Myocyte (in vitro differentiated cells): ENCODE measurements at places on chromosomes 1 and 21.

DNA sequence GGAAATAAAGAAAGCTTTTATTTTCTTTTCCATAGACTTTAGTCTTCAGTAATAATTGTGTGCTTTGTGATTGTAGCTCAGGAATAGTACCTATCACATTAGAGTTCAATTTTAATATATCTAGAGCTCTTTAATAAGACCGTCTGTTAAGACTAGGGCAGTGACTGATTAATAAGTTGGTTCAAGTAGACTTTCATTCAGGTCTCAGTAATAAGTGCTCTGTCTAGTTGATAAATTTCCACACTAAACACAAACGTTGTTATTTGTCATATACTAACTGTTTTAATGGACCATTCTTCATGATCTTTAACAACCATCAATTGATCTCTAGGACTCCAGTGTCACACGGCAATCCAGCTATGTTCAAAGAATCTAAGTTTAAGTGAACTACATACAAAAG is 474.5 kb upstream of the ADGRL2 start:
- DNase-seq: no peak

DNA sequence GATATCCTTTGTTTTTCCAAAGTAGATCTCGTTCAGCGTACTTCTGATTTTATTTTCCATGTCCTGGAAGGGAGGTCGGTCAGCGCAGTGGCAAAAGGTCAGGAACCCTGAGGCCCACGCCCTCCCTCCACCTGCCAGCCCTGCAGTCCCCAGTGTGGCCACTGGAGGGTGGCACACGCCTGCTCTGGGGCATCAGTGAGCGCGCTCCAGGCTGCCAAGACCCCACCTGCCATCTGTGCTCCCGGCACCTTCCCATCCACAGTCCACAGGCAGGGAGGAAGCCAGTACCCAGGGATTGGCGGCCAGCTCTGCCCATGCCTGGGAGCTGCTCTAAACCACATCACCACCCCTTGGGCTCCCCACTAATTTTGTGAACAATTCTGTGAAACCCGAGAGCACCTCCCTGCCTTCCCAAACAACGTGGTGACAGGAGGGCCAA is 32.3 kb downstream of the SLC66A1 start:
- DNase-seq: peak; percentile 88

DNA sequence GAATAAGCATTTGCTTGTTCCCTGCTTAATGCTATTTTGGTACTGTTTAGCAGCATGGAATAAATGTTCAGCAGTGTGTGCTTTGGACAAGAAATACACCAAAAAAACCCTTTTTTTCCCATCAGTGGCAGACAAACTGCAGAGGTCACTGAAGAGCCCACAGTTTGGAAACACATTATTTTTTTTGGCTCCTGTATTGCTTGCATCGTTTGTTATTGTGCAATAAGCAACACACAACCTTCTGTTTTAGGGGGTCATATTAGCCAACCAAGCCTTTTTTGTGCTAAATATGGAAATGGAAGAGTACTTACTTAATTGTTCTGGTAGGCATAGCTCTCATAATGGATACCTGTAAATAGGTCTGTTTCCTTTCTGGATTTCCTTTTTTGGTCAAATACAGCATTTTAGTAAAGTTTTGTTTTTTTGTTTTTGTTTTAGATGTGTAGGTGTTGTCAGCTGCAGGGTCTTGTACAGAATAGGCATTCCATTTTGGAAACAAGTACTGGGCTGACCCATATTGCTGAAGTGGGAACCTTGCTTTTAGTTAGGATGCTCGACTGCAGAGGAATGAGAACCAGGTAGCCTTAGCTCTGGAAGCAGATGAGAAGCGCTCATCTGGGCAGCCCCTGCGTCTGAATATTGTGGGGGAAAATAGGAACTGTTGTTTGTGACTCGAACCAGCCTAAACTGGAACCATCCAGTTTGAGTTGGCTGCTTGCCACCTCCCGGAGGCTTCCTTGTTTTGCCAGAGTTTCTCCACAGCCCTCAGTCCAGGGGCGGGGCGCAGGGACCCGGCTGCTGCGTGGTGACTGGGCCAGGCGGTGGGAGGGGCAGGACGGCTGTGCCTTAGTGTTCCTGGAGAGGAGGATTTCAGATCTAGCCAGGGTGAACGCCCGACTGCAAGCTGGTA is 38.4 kb downstream of the SPEN start:
- peak; percentile 95 for DNase-seq

DNA sequence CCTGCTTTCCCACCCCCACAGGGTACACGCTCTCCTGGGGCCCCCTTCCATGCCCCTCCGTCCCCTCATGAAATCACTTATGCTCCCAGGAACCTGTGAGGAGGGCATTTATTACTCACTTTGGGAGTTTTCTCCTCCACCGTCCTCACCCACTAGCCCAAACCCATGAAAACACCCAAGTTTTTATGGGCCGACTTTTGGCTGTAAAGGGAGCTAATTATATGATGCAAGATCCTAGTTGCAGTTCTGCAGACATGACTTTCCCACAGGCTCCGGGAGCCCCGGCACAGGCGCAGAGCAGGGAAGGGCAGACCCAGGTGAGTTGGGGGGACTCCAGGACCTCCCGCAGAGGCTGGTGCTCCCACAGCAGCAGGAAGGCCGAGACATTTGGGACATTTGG is 29.7 kb downstream of the EPHA2 start:
- no peak for DNase-seq

DNA sequence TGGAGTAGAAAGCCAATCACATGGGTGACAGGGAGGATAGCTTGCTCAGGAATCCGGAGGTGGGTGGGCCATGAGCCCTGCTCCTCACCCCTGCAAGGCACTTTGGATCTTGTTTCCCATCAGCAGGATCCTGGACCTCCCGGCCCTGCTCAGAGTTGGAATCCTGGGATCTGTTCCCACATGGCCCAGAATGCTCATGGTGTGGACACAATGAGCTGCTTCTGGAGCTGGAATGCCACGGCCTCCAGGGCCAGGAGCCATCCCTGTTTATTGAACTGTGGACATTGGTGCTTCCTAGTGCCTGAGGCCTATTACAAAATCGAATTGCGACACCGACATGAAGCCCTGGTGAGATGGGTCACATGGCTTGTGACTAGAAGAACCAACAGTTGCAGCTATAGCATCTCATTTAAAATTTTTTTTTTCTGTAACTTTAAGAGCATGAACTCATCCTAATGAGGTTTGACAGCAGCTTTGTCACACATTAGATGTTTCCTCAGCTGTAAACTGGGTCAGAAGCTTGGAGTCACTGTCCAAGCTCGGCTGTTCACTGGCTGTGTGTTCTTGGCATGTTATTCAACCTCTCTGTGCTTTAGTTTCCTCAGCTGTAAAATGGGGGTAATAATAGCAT is 40.4 kb upstream of the GOLT1A start:
- DNase-seq: no peak

GRCh38 chr1:9701665-9702064 is 50.1 kb downstream of the PIK3CD start:
- DNase-seq: no peak

DNA sequence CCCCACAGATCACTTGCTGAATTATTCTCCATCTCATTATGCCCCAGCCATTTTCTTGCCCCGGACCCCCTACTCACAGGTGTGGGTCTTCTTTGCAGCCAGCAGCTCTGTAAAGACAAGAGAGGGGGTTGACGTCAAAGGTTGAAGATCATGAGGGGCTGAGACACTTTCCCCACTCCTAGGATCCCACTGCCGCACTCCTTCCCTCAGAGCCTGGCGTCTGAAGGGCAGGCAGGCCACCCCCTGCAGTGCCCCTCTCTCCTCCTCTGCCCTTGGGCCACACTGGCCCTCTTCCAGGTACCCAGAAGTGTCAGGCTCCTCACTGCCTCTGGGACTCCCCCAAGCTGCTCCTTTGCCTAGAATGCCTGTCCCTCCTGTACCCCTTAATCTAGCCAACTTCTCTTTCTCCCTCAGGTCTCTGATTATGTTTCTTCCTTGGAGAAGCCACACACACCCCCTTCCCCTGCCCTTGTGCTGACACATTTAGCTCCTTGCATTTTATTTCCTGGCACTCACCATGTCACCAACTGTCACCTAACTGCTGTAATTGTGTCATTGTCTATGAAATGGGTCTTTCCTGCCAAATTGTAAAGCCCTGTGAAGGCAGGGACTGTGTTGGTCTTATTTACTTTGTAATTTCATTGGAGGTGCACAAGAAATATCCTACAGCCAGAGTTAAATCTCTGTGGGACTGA is 2.1 kb downstream of the RORC start:
- DNase-seq: no peak
